ENCODE measurements at places on chromosomes 1 and 21.

DNA sequence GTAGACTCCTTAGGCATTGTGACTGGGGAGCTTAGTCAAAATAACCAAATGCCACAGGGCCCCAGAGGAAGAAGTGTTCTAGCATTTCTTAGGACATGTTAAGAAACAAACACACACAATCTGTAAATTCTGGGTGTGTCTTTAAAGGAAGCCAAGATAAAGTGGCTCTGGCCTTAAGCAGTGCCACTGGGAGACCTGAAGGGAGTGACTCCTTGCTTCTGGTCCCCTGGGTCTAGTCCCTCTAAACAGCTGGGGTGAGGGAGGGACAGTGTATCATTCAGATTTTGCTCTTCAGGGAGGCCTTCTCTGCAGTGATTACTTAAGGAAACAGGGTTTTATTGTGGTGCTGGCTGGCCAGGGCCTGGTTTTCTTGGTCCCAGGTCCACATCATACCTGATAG is 9.1 kb upstream of the PROK1 start:
- no peak for DNase-seq

GRCh38 chr21:37230632-37231248 is 36.4 kb downstream of the VPS26C start:
- no peak for DNase-seq

- no peak for DNase-seq
Measured at GRCh38 chr21:27291006-27291405, 324.1 kb upstream of the ADAMTS5 start.

DNA sequence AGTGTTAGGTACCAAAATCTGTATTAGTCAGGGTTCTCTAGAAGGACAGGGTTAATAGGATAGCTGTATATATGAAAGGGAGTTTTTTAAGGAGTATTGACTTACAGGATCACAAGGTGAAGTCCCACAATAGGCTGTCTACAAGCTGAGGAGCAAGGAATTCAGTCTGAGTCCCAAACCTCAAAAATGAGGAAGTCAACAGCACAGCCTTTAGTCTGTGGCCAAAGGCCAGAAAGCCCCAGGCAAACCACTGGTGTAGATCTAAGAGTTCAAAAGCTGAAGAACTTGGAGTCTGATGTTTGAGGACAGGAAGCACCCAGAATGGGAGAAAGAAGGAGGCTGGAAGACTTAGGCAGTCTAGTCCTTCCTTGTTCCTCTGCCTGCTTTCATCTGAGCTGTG is 487.5 kb upstream of the CHRM3 start:
- DNase-seq = peak; percentile 63

Measured in MV-4-11 (cell line).